Cardiac muscle cell (in vitro differentiated cells and primary cell): ENCODE measurements at places on chromosomes 16 and 17.

DNA sequence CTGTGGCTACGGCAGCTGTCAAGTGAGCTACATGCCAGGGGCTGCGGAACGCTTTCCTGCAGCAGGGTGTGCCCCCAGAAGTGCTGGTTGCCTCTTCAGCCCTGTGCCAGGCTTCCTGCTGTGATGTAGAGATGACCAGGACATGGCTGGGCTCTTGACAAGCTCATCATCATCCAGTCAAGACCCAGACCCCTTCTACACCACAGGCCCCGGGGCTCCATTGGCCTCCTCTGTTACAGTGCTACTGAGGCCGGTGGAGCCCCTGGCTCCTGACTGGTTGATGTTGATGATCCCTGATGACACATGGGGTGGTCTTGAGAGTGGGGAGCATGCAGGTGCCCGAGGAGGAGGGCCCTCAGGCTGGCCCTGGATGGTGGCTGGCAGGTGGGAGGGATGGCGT, 50.1 kb downstream of the B9D1 start:
- no peak for DNase-seq

- no peak for DNase-seq
These were observed 37.7 kb upstream of the LCMT1 start for GRCh38 chr16:25073854-25074253.

DNA sequence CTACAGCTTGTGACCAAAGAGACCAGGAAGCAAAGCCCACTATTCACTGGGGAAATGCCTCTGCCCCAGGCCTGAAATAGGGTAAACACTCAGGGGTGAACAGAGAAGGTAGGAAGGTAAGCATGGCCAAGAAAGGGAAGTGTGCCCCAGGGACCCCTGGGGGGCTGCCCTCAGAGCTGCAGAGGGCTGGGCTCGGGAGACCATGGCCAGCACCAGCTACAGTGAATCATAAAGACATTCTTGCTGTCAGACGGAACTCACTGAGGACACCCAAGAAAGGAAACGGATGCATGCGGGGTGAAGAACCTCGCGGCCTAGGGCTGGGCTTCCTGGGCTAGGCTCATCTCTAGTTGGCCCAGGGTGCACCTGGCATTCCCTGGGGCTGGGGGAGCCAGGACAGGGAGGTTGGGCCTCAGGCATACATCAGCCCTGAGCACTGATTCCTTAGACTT, 9.6 kb downstream of the HIC1 start:
- peak; percentile 56 for DNase-seq

DNA sequence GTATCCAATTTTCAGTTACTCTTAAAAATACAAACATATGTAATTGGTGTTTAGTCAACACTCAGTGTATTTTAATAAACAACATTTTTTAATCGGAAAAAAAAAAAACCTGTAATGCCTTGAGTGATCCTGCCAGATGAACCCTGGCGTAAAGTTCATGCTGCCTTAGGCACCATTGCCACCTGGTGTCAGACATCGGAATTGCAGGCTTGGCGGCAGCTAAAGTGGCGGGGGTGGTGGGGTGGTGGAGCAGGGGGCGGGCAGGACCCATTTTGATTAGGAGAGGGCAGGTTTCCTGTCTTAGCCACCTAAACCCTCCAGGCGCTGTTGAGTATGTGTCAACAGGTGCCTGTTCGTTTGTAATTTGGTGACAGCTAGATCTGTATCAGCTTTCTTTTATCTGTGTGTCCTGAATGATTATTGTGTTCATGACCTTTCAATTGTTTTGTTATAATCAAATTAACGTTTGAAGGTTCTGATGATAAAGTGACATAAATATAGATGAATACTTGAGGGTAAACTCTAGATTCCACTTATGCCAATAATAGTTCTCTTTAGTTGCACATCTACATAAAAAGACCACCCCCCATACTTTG, 588.7 kb downstream of the CDH13 start:
- peak; percentile 53 for DNase-seq

DNA sequence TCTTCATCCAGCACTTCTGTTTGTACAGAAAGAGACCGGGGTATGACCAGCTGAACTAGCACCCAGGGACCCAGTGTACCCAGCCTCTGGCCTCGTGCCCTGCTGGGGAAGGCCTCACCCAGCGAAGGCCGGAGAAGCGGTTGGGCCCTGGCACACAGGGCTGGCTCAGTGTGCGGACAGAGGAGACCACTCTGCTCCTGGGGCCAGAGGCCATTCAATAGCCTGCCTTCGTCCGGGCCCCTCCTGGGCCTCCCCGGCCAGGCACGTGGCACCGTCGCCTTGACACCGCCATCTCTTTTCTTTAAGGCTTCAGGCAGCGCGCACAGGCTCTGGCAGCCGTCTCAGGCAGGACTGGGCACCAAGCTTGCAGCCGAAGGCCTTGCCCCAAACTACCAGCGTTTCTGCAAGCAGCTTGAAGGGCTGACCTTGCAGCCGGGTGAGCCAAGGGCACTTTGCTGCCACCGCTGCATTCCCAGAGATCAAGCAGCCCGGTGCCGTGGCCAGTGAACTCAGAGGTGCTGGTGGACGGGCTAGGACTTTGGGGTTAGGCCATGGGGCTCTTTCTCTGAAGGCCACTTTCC, 8.0 kb downstream of the TAX1BP3 start:
- no peak for DNase-seq

- no peak for DNase-seq
These were observed 6.8 kb downstream of the ERN1 start for GRCh38 chr17:64123114-64123513.

DNA sequence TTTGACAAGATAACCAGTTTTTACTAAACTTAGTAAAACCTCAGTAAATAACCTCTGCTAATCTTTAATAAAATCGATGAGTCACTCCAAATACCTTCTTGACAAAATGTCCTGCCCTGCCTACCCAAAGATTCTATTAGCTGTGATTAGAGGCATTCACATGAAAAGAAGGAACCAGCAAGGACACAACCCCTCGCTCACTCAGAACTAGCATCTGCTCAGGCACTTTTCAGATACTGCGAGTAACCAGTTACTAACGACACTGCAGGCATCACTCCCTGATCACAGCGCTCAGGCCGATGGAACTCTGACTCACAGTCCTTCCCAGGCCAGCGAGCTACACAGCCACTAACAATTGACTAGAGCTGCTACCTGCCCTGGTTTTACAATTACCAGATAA, 24.3 kb downstream of the PELP1 start:
- peak; percentile 46 for DNase-seq

DNA sequence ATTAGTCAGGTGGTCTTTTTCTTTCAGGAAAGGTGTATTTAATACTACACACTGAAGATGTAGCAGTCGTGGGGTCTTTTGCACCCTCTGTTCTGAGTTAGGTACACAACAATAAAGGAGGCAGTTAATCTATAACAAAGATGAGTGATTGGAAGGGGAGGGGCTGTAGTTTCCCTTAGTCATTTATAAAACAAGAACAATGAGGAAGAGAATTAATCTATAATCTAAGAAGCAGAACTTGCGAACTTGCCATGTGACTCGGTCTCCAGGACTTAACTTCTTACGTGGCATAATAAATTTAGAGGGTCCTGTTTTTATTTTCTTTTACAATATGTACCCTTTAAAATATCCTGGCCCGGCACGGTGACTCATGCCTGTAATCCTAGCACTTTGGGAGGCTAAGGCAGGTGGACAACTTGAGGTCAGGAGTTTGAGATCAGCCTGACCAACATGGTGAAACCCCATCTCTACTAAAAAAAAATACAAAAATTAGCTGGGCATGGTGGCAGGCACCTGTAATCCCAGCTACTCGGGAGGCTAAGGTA, 8.6 kb upstream of the APPBP2 start:
- DNase-seq = no peak

- DNase-seq = peak; percentile 34
These were observed 16.8 kb upstream of the DRG2 start for GRCh38 chr17:18070861-18071340.

- peak; percentile 82 for DNase-seq
These were observed 15.9 kb downstream of the ARHGAP23 start for GRCh38 chr17:38444151-38444550.

- no peak for DNase-seq
These were observed 47.3 kb downstream of the TBC1D16 start for GRCh38 chr17:79988185-79988971.

- peak; percentile 58 for DNase-seq
These were observed 12.4 kb downstream of the SLC47A2 start for GRCh38 chr17:19703828-19704613.

GRCh38 chr17:17120701-17121100, 78.4 kb downstream of the MPRIP start:
- DNase-seq = no peak

DNA sequence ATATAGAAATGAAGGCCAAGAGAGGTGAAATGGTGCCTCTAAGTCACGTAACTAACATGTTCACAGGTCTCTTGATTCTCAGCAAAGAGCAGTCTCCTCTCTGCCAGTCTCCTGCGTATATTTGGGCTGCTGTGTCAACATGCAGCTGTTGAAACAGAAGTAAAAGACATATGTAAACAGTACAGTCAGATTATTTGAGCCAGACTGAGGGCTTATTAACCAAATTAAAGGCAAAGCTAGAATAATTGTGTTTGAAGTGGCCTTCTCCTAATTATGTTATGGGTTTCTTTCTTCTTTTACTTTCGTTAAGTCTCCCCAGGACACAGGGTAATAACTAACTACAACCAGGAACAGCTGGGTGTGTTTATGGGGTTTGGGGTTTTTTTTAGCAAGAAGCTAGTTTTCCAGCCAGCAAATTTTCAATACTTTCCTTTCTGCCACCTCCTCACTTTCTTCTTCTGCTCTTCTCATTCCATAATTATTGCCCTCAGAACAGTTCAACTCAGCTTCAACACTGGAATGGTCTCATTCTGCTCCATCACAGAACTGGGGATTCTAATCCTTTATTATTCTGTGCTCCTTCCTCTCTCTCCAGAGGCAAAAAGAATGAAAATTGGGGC, 18.4 kb downstream of the G6PC1 start:
- DNase-seq = no peak

- peak; percentile 11 for DNase-seq
These were observed 10.0 kb downstream of the ATP5PD start for GRCh38 chr17:75036643-75037268.

- peak; percentile 87 for DNase-seq
These were observed 4.1 kb downstream of the SYNGR2 start for GRCh38 chr17:78172249-78173051.
